Astrocyte of the spinal cord (primary cell): ENCODE measurements at places on chromosomes 2 and 18.

GRCh38 chr2:162159446-162159845 is 7.4 kb upstream of the GCG start:
- DNase-seq = no peak

- no peak for DNase-seq
Observed at GRCh38 chr18:44793685-44794084, 113.0 kb downstream of the SETBP1 start.

- peak; percentile 97 for DNase-seq
Observed at GRCh38 chr18:23106575-23106974, 28.7 kb upstream of the CABLES1 start.

DNA sequence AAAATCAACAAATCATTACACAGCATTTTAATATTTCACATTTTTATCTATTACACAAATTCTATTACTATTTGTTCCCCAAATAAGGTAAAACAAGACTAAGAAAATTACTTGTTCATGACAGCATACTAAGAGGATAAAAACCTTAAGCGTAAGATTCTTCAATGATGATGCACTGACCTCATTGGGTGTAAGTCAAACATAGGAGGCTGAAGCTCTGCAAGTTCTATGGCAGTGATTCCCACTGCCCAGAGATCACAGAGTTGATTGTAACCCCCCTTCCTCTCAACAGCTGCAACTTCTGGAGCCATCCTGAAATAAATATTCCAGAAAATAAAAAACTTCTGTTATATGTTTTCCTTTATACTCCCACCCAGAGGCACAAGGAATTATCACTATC is 82.2 kb upstream of the CDKL4 start:
- peak; percentile 26 for DNase-seq

GRCh38 chr18:1993866-1994265 is 577.4 kb downstream of the METTL4 start:
- DNase-seq = no peak

DNA sequence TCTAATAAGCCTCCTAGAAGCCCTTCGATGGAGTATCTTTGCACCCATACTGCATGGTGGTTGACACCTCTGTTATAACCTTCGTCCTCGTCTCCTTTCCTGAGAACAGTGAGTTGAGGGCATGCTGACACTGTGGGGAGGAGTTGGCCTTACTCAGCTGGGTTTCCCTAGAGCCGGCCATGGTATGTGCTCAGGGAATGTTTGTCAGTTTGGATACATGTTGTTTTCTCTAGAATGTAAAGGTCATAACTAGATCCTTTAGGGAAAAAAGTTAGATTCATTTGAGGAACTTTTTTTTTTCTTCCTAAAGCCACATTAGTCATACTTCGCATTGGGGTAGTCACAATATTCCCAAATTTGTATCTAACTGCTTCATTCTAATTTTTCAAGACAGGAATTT is 106.0 kb upstream of the FOSL2 start:
- DNase-seq = peak; percentile 62
